Renal cortical epithelial cell (primary cell): ENCODE measurements at places on chromosomes 4 and X. TPM values are rescaled to one million over a fixed set of nuclear protein-coding genes. Genes with fewer than 3 reads are reported as not detected.

- DNase-seq: no peak
Measured at GRCh38 chr4:88746206-88746605, 48.6 kb upstream of the NAP1L5 start.

Gene ALB
- not detected in 2 replicates for total RNA-seq

Gene FUNDC2
- 39.9 and 59.4 TPM in 2 replicates for total RNA-seq

DNA sequence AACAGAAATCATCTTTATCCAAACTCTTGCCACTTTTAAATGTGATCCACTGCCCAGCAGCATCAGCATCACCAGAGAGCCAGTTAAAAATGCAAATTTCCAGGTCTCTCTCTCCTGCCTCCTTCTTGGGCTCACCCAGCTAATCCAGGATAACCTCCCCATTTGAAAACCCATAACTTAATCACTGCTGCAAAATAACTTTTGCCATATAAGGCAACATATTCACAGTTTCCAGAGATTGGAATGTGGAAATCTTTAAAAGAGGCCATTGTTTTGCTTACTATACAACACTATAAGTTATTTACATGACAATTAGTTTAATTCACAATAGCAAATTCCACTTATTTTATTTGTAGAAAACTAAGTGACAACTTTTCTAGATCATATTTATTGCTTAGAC is 4.8 kb upstream of the EXOSC9 start:
- no peak for DNase-seq

DNA sequence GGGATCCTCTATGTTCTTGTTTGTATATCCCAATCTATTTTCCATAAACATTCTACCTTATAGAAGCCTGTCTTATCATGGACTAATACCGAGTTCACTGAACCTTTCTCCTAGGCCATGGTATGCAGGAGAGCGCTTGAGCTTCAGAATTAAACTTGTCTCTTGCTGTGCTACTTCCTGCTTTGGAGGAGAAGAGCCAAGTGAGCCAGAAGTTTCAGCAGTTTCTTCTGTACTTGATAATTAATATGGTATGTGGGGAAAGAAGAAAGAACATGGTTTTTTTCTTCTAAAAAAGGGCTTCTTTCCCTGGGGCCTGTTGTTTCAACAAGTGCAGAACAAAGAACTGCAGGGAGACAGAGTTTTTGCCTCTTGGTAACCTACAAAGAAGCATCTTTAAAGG is 172.8 kb downstream of the ATG4A start:
- DNase-seq: no peak

- DNase-seq: peak; percentile 43
Measured at GRCh38 chrX:154840856-154841255, 6.4 kb upstream of the SMIM9 start.

Gene NAP1L3
- total RNA-seq: 1.2 and 3.1 TPM in 2 replicates

DNA sequence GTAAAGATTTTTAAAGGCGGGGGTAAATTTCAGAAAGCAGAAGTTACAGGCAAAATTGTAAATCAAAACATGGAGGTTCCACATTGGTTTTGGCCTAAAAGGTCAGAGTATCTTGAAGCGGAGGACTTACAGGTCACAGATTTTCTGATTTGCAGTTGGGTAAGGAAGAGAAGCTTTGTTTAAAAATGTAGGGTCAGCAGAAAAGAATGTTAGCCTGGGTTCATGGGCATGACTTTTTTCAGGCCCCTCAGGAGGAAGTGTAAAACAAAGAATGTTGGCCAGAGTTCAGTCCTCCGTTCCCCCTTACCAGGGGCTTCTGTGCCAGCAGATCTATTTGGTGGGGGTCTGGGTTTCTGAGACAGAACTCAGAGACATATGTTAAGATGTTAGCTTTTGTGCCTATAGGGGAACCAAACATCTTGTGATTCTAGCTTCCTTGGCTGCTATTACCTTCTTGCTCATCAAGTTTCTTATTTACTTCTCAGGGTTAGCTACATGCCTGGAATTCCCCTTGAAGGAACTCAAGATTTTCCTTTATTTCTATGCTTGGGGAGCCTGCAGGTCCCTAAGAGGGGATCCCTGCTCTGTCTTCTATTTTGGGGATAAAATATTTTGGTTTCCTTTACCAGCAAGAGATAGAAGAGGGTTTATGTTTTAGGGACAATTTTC is 160.3 kb downstream of the ANK2 start:
- DNase-seq: peak; percentile 45

DNA sequence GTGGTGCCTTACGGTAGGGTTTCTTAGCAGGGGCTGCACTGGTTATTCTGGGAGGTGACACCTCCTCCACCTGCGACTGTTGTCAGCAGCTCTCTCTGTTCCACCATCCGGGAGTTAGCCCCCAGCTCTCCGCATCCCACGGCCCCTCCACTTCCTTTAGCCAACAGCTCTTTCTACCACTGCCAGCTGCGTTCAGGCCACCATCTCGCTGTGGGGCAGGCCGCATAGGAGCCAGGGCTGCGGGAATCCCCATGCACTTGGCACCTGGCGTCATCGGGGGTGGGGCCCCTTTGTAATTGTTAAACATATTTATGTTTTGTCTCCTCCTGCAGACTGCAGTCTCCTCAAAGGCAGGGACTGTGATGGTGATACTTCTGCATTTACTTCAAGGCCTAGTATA is 480.2 kb downstream of the SMARCA1 start:
- DNase-seq: no peak

Gene ZXDA
- total RNA-seq: 8.2 and 8.5 TPM in 2 replicates

DNA sequence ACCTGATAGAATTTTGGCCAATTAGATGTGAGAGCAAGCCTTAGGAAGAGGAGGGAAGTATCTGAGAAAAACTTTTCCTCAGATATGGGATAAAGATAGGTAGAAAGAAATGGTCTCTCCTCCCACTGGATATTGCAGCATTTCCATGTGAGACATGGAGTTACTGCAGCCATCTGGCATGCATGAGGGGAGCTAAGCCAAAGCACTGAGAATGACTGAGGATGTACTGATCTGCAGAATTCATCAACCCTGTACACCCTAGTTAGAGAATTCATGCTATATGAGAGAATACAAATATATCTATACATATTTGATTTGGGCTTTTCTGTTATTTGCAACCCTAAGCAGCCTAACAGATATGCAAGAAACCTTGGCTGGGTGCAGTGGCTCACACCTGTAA is 52.5 kb upstream of the RPL34 start:
- no peak for DNase-seq

DNA sequence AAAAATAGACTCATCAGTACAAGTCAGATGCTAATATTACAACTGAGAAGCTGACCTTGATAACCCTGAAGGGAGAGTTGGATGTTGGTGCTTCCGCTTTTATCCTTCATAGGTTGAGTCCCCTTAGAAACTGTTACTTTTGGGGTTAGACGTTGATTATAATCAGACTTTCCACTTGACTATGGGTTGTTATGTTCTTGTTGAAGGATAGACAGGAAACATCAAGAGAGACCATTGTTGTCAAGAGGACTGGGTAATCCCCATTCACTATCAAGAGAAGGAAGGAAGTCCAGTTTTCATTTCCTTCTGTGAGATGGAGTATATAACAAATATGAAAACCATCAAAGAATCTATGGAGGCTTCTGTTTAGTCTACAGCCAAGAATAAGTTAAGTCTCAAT is 229.9 kb upstream of the AFF2 start:
- DNase-seq: no peak

DNA sequence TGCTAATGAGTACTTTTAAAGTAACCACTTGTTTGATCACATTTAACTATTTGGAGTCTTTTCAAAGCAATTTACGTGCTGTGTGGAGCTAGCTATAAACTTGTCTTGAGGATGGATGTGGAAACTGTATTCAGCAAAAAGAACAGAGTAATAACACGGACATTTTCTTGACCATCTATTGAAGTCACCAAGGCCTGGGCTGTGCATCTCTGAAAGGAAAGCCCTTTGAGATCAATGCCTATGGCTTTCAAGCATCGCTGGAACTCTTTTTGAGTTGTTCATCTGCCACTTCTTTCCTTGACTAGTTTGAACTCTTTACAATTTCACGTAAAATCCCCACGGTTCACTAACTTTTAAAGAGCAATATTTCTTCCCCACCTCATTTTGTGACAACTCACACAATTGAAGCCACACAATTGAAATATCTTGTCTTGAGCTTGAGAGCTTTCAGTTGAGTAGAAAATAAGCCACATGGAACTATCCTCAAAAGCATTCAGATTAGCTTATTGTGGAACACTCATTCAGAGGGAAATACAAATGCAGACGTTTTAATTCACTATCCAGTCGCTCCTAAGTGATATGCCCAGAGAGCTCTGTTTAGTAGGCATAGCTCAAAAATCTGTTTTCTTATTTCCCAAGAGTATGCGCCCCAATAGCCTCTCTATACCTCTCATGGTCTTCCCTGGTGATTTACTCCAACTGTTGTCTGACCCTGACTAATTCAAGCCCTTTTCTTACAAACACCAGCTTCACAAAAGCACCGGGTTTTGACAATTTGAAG is 134.9 kb upstream of the SLITRK2 start:
- DNase-seq: no peak

DNA sequence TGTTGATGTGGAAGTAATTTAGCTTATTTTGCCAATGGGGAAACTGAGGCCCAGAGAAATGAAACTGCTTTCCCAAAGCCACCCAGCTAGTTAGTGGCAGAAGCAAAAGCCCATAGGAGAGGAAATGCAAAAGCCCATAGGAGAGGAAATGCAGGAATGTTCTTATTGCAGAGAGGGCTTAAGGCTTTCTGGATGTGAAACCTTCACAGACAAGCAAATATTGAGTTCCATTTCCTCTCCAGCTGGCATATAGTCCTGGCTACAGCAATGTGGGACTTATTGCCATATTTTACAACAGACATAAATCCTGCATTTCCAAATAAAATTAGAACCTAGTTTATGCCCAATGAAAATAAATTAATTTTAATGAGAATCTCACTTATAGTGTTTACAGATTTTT is 69.7 kb downstream of the TMEM154 start:
- DNase-seq: no peak

DNA sequence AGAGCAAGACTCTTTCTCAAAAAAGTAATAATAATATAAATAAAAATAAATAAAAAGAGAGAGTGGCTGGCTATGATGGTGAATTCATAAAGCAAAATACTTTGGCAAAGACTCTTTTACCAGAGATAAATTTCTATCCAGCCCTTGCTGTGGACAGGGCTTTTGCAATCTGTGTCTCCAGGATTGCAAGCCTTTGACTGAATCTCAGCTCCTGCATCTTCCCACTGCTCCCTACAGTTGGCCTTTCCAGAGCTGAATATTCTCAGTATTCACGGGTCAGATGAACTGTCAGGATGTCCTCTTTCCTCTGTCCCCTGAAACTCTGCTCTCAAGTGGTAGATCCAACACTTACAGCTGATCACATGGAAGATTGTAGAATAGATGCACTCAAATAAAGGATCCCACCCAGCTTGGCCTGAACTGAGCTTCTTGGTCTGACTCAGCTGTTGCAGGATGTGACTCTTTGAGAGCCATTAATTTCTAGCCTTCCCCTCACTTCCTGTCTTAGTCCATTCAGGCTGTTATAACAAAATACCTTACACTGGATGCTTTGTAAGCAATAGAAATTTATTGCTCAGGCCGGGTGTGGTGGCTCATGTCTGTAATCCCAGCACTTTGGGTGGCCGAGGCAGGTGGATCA is 123.4 kb upstream of the GUCY1A1 start:
- peak; percentile 79 for DNase-seq

DNA sequence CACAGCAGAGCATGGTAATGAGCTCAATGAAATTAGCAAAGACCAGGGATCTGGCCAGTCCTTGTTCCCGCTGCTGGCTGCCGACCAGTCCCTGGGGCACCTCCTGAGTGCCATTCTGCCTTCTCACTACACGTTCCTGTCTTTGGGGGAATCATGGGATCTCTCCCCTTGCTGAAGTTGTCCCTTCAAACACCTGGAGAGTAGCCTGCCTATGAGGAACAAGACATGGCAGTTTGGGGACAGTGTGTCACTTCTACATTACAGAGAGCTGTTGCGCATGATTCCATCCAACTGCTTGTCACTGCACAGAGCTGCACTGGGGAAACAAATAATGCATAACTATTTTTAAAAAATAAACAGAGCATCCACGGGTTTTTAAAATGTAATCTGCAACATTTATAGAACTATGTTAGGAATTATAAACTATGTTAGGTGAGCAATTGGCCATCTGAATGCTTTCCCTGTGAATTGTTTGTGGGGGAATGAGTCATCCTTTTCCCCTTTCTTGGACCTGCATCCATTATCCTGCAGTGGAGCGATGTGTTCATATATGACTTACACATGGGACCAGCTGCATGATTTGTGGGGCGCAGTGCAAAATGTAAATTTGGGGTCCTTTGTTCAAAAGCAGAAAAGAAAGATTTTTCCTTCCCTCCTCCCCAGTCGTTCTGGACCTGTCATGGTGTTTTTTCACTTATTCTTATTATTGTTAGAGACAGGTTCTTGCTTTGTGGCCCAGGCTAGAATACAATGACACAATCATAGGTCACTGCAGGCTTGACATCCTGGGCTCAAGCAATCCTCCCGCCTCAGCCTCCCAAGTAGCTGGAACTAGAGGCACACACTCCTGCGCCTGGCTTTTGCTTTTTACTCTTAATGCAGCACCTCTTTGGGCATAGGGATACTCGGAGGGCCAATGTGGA is 115.0 kb upstream of the TBL1X start:
- DNase-seq: peak; percentile 64

DNA sequence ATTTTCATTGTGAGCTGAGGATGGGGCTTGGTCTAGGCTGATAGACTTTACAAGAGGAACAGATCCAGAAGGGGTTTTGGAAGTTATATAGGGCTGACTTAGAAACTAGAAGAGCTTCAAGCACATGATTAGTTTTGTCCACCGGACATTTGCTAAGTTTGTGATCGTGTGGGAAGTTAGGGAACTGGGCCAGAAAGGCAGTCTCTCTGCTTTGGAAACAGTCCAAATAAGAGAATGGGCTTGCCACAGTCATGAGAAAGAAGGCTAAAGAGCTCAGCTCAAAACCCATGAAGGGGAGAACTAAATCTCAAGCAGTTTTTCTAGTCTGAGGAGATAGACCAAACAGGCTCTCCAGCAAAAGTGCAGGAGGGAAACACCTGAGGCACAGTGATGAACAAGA is 67.8 kb downstream of the ZNF674 start:
- peak; percentile 2 for DNase-seq

- DNase-seq: no peak
Measured at GRCh38 chr4:147479376-147479775, 1.5 kb upstream of the EDNRA start.

- no peak for DNase-seq
Measured at GRCh38 chr4:14893713-14894112, 108.6 kb upstream of the CPEB2 start.

DNA sequence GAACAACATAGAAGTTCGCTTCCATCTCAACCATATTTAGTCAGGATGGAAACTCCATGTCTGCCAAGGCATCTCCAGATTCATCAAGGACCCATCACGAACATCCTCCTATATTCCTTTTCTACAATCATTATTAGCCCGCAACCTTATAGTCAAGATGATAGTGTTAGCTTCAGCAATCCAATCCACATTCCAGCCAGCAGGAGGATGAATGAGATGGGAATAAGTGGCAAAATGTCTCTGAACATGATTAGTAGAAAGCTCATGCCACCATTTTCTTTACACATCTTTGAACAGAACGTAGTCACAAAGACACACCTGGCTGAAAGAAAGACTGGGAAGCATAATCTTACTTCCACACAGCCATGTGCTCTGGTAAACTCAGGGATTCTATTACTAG is 18.6 kb upstream of the NR0B1 start:
- no peak for DNase-seq

Gene GBA3
- 0.30 and 0.52 TPM in 2 replicates for total RNA-seq
